ENCODE measurements at places on chromosomes 1 and 21.

GRCh38 chr1:200042552-200043335 is 15.2 kb downstream of the NR5A2 start:
- DNase-seq, result no peak

DNA sequence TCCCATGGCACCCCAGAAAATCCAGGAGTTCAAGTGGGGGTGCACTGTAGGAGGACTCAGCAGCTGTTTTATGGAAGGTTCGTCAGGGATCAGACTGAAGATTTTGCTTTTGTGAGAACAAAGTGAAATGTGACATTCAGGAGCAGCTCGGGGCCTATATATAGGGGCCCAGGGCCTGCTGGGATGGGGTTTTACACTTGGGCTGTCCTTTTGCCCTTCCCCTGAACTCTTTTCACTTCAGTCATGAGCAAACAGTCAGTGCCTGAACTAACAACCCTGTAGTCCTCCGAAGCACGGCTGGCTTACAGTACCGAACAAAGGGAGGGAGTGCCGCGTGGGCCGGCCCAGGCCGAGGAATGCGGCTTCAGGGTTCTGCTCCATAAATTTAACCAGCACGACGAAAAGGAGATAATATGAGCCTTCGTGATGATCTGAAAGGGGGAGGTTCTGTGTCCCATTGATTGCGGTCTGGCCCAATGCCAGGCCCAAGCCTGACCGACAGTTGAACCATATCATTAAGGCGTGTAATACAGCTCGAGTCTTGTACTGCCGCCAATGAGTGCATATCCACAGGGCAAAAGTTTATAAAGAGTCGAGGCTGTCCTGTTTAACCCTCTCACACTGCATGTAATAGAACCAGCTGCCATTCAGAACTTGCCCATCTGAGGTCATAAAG is 139.9 kb downstream of the DHRS3 start:
- DNase-seq, result peak; percentile 83

DNA sequence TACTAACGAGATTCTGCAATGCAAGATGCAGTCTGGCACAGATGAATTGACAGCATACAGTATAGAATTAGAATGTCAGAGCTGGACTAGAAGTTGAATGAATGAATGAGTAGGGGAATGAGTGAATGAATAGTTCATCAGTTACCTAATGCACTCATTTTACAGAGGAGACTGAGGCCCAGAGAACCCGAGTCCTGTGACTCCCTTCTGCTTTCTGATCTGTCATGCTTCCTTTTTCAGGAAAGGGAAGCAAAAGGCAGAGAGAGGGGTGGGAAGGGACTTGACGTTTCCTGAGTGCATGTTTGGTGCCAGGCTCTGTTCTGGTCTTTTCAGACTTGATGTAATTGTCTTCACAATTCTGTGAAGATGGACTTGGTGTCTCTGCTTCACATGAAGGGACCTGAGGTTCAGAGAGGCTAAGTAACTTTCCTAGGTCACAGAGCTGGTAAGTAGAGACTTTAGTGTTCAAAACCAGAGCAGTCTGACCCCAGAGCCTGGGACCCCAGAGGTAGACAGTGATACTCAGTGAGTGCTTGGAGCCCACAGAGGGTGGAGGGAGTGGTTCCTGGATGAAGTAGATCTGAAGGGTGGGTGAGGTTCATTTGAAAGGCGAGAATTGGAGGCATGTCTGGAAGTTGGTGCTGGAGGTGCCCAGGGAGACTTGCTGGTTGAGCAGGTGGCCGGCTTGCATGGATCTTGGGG is 8.0 kb upstream of the MEX3A start:
- peak; percentile 38 for DNase-seq

DNA sequence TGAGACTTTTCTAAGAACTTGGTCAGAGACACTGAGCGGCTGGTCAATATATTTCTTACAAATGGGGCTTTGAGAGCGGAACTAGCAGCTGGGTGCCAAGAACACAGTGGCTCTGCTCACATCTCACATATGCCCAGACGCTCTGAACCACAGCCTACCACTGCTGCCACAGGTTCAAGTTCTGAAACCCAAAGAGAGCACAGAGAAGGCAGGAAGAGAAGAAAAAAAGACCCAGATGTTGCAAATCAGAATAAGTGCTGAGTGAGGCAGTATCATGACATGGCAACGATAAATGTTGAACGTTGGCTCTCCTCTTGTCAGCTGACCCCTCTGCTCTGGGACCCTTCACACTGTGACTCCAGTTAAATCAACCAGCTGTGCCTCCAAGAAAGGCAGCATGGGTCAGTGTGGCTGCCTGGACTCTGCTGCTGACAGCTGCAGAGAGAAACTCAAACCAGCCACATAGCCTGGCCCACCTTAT is 26.4 kb downstream of the HIVEP3 start:
- DNase-seq, result no peak

- DNase-seq, result no peak
Measured at GRCh38 chr21:43740497-43741156, 21.7 kb downstream of the PDXK start.

GRCh38 chr1:25001125-25001915 is 71.2 kb upstream of the RUNX3 start:
- no peak for DNase-seq

GRCh38 chr1:69377507-69377906 is 190.2 kb upstream of the LRRC7 start:
- no peak for DNase-seq

DNA sequence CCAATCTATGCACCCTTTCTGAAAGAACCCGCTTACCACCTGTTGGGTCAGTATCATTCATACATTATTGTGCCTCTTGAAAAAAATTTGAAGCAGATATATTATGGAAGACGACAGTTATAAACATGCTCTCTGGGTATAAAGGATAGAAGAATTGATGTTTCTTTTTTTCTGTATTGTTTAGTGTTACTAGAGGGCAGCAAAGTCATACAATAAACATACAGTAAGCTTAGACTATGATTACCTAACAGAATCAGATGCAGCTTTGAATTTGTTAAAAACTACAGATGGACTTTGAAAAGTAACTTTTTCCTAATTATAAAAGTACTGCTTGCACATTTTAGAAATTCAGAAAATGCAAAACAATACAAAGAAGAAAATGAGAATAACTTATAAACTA is 11.1 kb upstream of the PAXBP1 start:
- DNase-seq, result peak; percentile 6

DNA sequence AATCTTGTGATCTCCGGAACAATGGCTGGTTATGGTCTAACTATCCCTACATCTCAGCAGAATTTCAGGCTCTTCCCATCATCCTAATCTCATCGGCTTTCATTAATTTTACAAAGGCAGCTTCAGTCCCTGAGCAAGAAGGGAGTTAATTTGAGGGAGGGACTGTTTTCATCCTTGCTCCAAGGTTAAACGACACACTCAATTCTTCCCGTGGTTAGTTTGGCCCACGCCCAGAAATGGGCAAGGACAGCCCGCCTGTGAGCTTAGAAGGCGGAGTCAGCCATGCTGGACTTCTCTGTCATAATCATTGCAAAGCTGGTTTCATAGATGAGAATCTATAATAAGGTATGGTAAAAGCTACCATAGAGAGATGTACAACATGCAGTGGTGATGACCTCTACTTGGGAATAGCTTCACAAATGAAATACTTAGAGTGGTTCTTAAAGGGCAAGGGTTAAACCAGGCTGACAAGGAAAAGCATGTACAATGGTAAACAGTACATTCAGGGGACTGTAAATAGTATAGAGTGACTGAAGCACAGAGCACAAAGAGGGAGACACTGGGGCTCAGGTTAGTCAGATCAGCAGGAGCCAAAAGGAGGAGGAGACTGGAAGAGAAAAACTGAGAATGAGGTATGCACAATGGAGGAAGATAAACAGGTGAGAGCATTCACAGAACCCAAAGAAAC is 108.8 kb downstream of the SMYD3 start:
- DNase-seq, result no peak

DNA sequence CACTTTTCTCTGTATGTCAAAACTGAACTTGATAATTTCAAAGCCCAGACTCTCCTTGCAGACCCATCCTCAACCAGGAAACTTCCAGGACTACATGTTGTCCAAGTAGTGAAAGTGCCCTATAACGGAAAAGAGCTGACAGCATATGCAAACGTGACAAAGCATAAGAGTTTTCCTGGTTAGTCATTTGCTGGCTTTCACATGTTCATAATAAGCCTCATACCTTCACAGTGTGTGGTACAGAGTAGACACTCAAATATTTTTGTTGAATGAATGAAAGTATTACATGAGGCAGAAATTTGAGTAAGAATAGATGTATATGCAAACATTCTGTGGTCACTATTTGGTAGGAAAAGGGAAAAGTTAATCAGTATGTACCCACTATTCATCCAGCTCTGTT is 473.3 kb downstream of the MRPL39 start:
- no peak for DNase-seq

DNA sequence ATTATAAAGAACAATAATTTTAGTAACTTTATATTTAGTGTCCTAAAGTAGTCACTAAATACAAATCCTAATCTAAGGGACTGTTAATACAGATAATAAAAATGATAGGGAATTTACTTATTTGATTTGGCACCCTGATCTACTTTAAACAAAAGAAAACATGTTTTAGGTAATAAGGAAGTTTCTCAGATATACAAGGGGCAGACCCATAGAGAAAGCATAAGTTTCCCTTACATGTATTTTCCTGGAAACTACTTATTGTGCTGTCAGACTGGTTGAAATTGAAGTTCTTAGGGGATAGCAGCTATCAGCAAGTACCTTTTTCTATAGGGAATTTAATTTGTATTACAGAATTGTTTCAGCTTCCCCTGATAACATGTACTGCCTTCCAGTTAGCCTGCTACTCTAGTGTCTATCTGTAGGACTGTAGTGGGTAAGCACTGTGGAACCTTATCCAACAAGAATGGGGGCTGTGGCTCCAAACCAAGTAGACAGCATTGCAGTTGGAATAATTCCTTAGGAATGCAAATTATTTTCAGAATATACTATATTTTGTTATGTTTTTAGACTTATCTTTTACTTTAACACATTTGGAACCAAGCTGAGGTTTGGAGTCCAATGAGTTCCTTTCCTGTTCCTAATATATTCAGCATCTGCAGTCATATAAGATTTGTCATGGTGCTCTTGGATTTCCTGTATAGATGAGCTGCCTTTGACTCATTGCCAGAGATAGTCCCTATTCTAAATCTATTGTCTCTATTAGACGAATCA is 14.7 kb downstream of the MSH4 start:
- no peak for DNase-seq

GRCh38 chr1:107976836-107977235 is 11.9 kb upstream of the VAV3 start:
- no peak for DNase-seq

DNA sequence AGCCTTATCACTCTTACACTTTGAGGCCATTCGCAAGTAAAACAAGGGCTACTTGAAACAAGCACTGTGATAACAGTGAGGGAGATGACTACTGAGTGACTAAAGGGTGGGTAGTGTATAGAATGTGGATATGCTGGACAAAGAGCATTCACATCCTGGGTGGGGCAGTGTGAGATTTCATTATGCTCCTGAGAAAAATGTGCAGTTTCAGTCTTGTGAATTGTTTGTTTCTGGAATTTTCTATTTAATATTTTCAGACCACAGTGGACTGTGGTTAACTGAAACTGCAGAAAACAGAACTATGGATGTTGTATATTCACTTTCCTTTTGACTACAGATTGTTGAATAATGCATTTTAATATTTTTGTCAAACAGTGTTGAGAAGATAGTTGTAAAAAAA is 25.1 kb upstream of the B3GALT2 start:
- DNase-seq, result no peak

GRCh38 chr1:79777481-79778219 is 771.1 kb upstream of the ADGRL4 start:
- peak; percentile 84 for DNase-seq

DNA sequence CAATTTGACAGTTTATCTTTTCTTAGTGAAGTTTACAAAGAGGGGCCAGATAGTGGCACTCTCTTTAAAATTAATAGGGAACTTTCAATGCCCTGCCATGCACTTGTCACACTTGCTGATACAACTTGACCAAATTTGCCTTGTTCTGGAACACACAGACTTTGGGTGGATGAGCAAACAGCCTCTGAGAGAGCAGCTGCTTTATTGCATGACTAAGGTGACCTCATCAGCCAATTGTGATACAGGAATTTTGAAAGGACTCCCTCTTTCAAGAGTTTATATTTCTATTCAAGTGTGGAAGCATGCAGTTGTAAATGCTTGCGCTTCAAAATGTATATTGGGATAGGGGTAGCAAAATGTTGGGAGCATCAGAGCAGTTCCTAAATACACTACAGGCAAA is 2.1 kb upstream of the RGS1 start:
- DNase-seq, result no peak

DNA sequence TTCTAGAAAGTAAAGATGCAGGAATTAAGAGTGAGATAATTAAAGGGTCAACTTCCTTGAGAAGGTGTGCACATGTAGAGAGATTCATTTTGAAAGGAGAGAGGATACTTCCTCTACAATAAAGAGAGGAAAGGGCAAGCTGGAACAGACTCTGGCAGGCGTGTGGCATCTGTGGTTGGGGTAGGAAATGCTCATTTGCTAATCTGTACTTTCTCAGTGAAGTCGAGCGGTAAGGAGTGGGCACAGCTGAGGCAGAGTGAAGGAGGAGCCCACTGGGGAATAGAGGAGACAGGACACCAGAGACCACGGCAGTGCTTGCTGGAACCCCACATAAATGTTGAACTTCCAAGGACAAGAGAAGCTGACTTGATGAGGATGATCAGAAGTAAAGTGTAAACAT is 49.1 kb downstream of the PCSK9 start:
- DNase-seq, result peak; percentile 61

DNA sequence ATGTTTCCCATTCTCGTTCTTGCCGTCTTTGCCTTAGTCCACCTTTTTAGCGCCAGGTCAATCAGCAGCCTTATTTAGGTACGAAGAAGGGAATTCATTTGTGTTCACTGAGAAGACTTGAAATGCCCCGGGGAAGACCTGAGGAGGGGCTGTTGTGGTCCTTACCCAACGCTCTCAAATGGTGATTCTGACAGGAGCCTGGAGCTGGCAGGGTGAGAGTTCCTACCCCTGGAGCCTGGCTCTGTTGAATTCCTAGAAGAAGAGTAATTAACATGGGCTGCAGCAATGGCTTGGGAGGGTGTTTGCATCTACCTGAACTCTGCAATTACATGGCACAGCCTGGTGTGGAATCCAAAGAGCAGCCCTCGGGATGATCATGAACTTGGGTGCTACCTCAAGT is 76.9 kb upstream of the DSCAM start:
- DNase-seq, result no peak

DNA sequence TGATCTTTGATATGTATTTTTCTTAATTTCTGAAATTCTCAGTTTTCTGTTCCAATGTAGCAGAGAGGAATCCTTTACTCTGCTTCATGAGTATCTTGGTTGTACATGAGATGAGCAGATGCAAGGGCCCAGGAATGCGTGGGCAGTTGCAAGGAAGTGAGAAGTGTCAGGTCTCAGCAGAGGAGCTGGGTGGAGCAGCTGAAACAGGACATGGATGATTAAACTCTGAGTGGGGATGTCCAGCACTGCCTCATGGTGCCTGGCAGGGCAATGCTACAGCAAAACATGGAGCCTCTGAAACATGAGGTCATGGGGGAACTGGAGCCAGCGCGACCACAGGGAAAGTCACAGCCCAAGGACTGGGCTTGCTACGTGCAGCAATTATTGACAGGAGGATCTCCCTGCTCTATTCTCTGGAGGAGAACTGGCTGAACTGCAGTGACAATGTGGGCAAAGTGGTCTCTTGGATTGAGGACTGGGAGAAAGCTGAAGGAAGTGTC is 48.4 kb downstream of the COLGALT2 start:
- peak; percentile 15 for DNase-seq

- no peak for DNase-seq
Measured at GRCh38 chr1:55331351-55331750, 116.2 kb upstream of the USP24 start.

- no peak for DNase-seq
Measured at GRCh38 chr1:114316204-114316603, 162.5 kb upstream of the SYT6 start.

- no peak for DNase-seq
Measured at GRCh38 chr21:44757731-44758130, 43.9 kb downstream of the UBE2G2 start.
